ENCODE measurements at places on chromosomes 4 and X.

- no peak for DNase-seq
Observed at GRCh38 chrX:46601283-46601682, 27.7 kb downstream of the CHST7 start.

DNA sequence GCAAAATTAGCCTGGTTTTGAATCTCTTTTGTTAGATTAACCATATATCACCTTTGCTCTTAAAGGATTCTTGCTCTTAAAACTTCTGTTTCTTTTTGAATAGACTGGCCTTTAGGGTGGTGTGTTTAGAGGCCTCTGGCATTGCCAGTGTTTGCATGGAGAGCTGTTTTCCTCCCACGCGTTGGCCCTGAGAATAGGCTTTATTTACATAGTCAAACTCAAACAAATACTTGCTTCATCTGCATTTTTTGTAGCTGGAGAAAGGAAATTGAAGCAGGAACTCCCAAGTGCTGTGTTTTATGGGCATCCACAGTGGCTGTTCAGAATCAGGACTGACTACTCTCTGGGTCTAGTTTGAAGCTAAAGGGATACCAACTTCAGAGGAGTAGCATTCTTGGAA is 2.7 kb downstream of the SHROOM2 start:
- no peak for DNase-seq

- DNase-seq: no peak
Observed at GRCh38 chr4:13851085-13851940, 223.8 kb upstream of the BOD1L1 start.

GRCh38 chrX:154022108-154022507 is 2.4 kb upstream of the IRAK1 start:
- no peak for DNase-seq

- DNase-seq: no peak
Observed at GRCh38 chrX:141879616-141880015, 24.1 kb upstream of the MAGEC1 start.
